Vein endothelial cell (primary cell): ENCODE measurements at places on chromosomes 1 and 21. TPM values are rescaled to one million over a fixed set of nuclear protein-coding genes. Genes with fewer than 3 reads are reported as not detected.

The TSSK3 gene
- 0.19 and 0.98 TPM in 2 replicates for total RNA-seq

The MROH7 gene
- under 0.01 and 0.10 TPM in 2 replicates for total RNA-seq

The C21orf58 gene
- total RNA-seq, result 3.6 and 6.0 TPM in 2 replicates

The CR2 gene
- not detected in 2 replicates for total RNA-seq

The GBP3 gene
- total RNA-seq, result 14.0 and 30.2 TPM in 2 replicates

The LAD1 gene
- not detected in 2 replicates for total RNA-seq

The RHD gene
- not detected in 2 replicates for total RNA-seq

The EPHA2 gene
- total RNA-seq, result 158 and 218 TPM in 2 replicates

The COP1 gene
- total RNA-seq, result 68.9 and 76.2 TPM in 2 replicates

The KDM1A gene
- 130 and 140 TPM in 2 replicates for total RNA-seq

The HMCN1 gene
- total RNA-seq, result 3.6 and 10.1 TPM in 2 replicates

The CEP170 gene
- 224 and 228 TPM in 2 replicates for total RNA-seq

The RXRG gene
- not detected in 2 replicates for total RNA-seq

The SPRR4 gene
- total RNA-seq, result not detected in 2 replicates

The PHC2 gene
- total RNA-seq, result 114 and 131 TPM in 2 replicates

The KRTAP10-9 gene
- total RNA-seq, result not detected in 2 replicates

The GNG12 gene
- total RNA-seq, result 260 and 285 TPM in 2 replicates

The KRTAP6-2 gene
- total RNA-seq, result not detected in 2 replicates

The HPDL gene
- total RNA-seq, result 2.9 and 6.4 TPM in 2 replicates

The ANKRD65 gene
- under 0.01 TPM in 1 of 2 replicates, not detected in the other for total RNA-seq

The KRTAP10-11 gene
- total RNA-seq, result not detected in 2 replicates

The SGIP1 gene
- total RNA-seq, result 22.1 and 31.7 TPM in 2 replicates

The VHLL gene
- 0.33 TPM in 1 of 2 replicates, not detected in the other for total RNA-seq

The LRRC7 gene
- 0.48 and 0.65 TPM in 2 replicates for total RNA-seq

The ADCY10 gene
- total RNA-seq, result 0.48 TPM in 1 of 2 replicates, not detected in the other

The AGRN gene
- 117 and 208 TPM in 2 replicates for total RNA-seq

The DCST1 gene
- not detected in 2 replicates for total RNA-seq

The GCSAML gene
- total RNA-seq, result not detected in 2 replicates

The SIPA1L2 gene
- 12.7 and 19.9 TPM in 2 replicates for total RNA-seq
